ENCODE measurements at places on chromosomes 5 and 9.

DNA sequence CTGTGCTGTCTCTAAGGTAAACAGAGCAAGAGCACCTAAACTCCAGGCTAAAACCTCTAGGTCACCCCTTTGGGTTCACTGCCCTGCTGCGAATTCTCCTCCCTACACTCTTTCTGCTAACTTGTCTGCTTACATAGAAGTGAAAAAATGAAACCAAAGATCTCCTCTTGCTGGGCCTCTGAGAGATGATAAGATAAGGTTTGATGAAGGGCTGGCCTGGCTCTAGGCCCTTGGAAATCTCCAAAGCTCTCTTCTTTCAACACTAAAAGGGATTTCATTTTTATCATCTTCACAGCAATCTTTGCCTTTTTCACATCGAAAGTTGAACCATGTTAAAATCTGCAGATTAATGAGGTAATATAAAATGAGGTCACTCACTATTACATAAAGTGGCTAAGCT is 450.8 kb upstream of the TLE4 start:
- DNase-seq = no peak

DNA sequence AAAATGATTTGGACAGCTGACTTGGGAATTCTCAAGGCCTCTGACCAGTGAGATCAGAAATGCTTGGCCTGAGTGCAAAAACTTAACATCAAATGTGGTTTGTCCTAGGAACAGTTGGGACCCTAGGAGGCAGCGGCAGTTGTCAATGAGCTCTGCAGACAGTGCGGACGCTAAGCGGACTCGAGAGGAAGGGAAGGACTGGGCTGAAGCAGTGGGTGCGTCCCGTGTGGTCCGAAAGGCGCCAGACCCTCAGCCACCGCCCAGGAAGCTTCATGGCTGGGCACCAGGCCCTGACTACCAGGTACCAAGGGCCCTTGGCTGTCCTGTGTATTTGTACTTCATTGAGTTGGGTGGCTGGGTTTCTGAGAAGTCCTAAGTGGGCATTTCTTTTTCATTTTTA is 43.7 kb upstream of the POMT1 start:
- no peak for DNase-seq

GRCh38 chr9:29691758-29692407 is 2118.6 kb upstream of the C9orf72 start:
- DNase-seq = peak; percentile 63

- no peak for DNase-seq
Measured at GRCh38 chr9:7606591-7606990, 193.0 kb downstream of the DMAC1 start.

- DNase-seq = no peak
Measured at GRCh38 chr9:20597862-20598261, 24.4 kb downstream of the MLLT3 start.

- DNase-seq = no peak
Measured at GRCh38 chr5:94992325-94992724, 292.6 kb downstream of the MCTP1 start.

GRCh38 chr9:33906769-33907168 is 89.8 kb downstream of the UBE2R2 start:
- DNase-seq = no peak

DNA sequence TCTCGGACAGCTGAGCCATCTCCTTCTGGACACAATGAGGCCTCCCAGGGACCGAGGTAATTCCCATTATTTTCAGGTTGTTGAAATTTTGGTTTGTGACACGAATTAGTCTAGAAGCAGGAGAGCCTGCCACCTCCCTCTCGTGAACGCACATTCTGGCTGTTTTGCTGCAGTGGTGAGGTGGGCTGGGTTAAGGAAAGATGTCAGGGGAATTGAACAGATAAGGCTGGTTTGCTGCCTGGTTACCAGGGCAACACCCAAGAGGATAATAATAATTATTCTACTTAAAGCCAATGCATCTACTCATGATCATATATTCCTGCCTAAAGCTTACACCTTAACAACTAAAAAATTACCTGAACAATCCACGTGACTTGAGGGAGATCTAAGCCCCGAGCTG is 38.1 kb downstream of the DDX31 start:
- no peak for DNase-seq

DNA sequence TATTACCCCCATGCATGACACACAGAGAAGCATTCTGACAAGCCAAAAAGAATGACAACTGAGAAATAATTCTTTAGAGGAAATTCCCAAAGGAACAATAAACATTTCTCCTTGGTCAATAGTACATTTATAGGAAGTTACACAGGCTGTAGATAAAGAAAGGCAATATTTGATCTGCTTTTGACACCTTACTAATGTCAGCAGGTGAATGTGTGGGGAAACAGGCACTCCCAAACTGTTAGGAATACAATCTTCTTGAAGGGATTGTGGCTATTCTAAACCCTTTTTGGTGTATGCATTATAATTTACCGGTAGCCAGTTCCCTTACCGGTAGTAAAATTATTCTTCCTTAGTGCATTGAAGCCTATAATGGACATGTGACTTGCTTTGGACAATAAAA is 116.1 kb upstream of the FTMT start:
- DNase-seq = no peak

GRCh38 chr9:30982301-30982700 is 1402.1 kb upstream of the ACO1 start:
- no peak for DNase-seq

DNA sequence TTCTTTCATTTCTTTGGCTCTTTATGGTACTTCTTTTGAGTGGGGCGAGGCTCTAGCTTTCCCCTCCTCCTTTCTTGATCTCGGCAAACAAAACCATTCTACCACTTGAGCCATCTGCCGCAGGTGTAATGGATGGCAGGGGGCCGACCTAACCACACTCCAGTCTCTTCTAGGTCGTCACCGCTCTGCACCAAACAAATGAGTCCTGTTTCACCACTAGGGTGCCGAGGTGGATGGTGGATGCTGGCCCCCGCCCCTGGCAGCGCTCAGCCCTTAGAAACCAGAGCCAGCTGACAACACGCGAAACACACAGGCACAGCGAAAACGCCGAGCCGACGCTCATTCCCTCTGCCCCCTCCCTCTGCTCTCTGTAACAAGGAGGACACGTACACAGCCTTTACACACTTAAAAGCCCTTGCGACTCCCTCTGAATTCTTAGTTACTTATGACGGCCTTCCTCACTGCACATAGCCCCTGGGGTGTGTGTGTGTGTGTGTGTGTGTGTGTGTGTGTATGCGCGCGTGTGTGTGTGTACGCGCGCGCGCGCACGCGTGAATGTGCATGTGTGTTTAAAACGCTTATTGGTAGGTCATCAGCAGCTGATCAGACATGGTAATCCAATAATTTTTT is 199.4 kb downstream of the MEF2C start:
- DNase-seq = no peak

DNA sequence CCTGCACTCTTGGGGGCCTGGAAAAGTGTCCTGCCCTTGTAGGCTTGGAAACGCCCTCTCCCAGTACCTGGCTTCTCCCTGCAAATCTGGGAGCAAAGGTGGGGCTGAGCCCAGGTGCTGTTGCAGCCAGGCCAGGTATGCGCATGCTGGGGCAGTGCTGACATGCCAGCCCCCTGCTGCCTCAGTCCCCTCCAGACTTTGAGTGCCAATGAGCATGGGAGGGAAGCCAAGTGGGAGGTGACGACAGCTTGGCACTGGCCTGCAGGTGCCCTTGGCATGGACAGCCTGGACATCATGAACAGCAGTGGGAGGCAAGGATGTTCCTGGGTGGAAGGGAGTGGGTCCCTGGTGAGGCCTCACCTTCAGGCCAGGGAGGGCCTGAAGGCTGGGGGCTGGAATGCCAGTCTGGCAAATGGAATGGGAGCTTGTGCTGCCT is 1494.4 kb upstream of the NUDT12 start:
- DNase-seq = no peak

- no peak for DNase-seq
Measured at GRCh38 chr5:25707093-25707492, 1062.3 kb upstream of the CDH10 start.

DNA sequence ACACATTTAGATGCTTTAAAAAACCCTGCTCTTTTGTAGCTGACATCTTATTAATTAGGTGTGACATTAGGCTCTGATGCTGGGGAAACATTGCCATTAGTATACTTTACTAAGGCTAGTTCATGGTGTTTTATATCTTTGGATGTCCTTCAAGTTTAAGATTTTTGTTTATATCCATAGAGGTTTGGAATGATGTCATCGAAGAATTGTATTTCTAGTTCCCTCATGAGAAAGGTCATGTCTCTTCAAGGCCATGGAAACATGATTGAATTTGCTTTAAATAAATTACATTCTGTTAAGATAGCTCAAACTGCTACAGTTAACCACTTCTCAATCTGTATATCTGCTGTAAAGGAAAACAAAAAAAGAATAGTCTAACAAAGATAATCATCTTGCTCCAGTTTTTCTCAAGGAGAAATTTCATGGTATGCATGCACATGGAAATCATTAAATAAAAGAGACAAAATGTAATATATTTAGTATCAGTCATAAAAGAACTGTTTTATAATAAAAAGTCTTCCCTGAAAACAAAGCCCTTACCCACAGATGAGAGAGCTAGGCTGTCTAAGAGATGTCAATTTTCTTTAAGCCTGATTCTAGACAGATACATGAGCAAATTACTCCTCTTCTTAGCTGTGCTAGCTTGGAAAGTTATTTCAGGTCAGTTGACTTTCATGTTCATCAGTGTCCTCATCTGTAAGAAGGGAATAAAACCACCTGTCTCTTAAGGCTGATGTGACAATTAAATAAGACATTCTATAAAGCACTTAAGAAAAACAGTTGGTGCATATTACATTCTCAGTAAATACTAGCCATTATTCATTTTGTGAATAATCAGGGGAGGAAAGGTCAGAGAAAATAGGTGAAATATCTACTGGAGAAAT is 25.0 kb upstream of the STARD4 start:
- no peak for DNase-seq

DNA sequence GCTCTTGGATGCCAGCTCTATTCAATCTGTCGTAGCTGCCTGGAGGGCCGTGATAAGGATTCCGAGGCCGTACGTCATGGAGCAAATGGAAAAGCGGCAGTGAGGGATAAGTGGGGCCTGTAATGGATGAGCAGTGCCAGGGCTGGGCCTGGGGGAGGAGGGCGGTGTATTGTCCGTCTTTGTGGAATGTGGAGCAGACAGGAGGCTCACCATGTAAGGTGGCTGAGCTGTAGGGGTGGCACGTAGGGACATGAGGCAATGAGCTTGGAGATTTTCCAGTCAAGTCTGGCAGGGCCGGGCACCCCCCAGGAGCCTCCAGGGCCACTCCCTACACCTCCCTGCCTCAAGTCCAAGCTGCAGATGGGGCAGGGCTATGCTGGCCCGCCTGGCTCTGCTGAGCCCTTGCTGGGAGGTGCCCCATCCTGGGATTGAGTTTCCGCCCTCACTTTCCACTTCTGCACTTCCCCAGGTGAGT is 29.2 kb downstream of the NCS1 start:
- DNase-seq = no peak

GRCh38 chr9:12859704-12860251 is 85.0 kb downstream of the LURAP1L start:
- DNase-seq = no peak

- no peak for DNase-seq
Measured at GRCh38 chr9:115625251-115625650, 507.3 kb upstream of the TNC start.
